ENCODE measurements at places on chromosomes 5 and 9. TPM values are rescaled to one million over a fixed set of nuclear protein-coding genes. Genes with fewer than 3 reads are reported as not detected.

DNA sequence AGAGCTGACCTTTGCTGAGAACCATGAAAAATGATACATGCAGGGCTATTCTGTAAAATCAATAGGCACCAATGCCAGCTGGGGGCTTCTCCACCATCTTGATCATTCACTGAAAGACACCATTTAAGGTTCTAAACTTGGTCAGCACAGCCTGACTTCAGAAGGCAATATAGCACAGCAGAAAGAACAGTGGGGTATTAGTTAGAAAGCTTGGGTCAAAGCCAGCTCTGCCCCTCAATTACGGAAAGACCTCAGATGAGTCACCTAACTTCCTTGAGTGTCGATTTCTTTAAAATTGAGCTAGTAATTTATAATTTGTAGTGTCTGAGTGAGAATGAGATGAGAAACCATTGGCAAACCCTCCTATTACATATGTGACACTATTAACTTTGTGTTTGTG lies 3.4 kb downstream of the TNC start:
- no peak for DNase-seq

- DNase-seq, result peak; percentile 55
These were observed 1.7 kb downstream of the CAMSAP1 start for GRCh38 chr9:135905380-135906258.

Gene PCDHB3
- total RNA-seq, result 4.5 TPM

Gene PCDHA1
- not detected for total RNA-seq

Gene ZNF658
- 9.3 TPM for total RNA-seq

- peak; percentile 48 for DNase-seq
These were observed 75.0 kb downstream of the WNK2 start for GRCh38 chr9:93258818-93259489.

DNA sequence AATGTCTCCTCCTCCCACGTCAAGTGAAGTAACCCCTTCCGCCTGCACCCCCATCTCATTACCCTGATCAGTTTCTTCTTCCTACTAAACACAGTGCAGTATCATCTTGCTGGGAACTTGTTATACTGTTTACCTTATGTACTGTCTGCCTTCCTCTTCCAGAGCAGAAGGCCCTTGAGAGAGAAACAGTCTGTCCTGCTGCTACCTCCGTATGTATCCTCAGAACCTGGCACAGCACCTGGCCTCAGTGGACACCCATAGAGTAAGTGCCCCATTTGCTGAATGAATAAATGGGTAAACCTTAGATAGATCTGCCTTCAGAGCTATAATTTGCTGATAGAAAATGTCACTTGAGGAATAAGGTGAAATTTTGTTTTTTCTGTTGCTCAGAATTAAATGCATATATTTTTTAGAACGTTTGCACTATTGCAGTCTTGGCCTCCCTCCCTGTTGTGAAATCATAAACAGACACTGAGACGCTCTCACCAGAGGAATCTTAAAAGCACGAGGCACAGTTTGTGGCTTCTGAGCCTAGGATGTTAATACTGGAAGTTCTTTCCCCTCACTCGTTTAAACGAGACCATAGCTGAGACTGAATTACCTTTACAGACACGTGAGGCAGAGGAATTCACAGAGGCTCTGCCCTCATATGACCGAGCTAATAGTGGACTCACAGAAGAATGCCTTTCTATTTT lies 223.1 kb upstream of the DAP start:
- no peak for DNase-seq
